ENCODE measurements at places on chromosomes 2 and 18.
A peak's percentile ranks its signal among the peaks of the same experiment; 100 is the strongest.

GRCh38 chr2:156891609-156892008, 365.9 kb upstream of the GALNT5 start:
- no peak for DNase-seq

- DNase-seq: no peak
Measured at GRCh38 chr18:11327391-11328009, 178.1 kb upstream of the PIEZO2 start.

DNA sequence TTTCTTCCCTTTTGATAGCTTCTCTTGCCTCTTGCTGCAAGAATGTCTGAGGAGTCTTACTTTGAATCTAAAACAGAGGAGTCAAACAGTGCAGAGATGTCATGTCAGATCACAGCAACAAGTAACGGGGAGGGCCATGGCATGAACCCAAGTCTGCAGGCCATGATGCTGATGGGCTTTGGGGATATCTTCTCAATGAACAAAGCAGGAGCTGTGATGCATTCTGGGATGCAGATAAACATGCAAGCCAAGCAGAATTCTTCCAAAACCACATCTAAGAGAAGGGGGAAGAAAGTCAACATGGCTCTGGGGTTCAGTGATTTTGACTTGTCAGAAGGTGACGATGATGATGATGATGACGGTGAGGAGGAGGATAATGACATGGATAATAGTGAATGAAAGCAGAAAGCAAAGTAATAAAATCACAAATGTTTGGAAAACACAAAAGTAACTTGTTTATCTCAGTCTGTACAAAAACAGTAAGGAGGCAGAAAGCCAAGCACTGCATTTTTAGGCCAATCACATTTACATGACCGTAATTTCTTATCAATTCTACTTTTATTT, 133.5 kb upstream of the CDCA7 start:
- no peak for DNase-seq

DNA sequence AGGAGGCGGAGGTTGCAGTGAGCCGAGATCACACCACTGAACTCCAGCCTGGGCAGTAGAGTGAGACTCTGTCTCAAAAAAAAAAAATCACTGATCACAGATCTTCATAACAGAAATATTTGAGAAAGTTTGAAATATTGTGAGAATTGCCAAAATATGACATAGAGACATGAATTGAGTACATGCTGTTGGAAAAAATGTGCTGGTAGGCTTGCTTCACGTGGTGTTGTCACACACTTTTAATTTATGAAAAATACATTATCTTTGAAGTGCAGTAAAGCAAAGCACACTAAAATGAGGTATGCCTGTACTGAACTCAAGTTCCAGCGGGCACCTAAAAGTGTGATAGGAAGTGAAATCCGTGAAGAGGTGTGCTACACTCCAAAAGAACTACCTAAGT, 152.6 kb downstream of the TMEFF2 start:
- no peak for DNase-seq

DNA sequence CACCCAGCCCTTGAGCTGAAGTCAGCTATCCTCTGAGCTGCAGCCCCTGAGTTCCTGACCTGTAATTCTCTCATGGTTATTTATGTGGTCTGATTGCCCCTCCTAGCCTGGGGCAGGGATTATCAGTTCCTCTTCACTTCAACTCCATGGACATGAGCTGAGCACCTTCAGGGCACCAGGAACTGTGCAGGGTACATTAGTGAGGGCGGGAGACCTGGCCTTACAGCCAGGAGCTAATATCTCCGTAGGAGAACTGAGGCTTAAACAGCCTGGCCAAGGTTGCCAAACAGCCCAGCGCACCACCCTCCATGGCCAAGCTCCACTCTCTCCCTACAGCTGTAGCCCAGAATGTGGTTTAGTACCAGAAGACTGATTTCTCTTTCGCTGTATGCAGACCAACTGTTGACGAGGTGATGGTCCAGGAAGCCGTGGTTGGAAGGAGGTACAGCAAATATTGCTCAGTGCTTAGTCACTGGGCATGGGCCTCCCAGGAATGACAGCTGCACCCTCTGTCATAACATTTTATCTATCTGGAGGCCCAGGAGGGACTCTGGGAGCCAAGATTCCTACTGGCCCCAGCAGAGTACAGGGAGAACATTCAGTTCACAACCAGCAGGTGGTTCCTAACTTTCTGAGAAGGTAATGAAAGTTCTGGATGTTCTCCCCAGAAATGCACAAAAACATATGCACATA, 228.7 kb upstream of the SIX2 start:
- peak; percentile 13 for DNase-seq

DNA sequence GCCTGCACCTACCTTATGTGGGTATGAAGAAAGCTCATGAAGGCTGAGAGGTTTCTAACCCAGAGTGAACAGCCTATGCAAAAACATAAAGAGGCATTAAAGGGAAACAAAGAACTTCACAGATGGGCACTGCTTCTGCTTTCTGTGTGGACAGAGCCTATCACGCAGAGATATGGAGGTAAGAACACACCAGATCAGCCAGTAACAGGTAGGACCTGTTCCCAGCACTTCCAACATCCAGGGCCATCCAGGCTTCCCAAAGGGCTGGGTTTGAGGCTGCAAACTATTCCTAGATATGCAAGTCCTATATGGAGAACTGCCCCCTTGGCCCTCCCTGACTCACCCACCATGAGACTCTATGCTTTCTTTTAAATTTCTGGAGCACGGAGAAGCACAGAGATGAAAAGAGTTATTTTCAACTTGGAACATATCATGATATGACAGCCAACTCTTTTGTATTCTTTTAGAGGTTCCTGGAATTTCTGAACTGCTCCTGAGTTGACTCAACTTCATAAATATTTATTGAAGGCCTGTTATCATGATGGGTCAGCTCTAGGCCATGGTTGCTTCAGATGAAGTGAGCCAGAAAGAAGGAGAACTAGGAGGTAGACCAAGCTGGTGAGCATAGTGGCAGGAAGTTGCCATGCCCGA, 77.4 kb upstream of the PPP1CB start:
- no peak for DNase-seq

- DNase-seq: no peak
Measured at GRCh38 chr18:29163596-29163995, 986.7 kb upstream of the CDH2 start.

- DNase-seq: no peak
Measured at GRCh38 chr2:27288610-27289009, 6.4 kb downstream of the TRIM54 start.

GRCh38 chr2:43100883-43101662, 125.3 kb downstream of the ZFP36L2 start:
- no peak for DNase-seq

DNA sequence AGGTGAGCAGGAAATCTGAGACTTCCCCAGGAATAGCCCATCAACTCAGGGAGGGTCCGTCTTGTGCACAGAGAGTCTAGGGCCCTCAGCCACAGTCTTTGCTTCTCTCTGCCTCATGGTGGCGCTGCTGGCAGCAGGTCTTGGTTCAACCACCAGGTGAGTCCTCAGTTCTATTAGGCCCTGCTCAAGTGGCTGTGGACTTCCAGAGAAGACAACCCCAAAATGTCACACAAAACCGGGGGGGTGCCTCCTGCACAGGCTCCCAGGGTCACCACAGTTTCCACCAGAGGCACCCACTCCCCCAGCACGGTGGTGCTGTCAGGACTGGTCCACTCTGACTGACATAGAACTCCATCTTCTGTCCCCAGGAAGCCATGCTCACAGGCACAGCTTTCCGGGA, 2.4 kb upstream of the CHRNG start:
- DNase-seq: no peak

GRCh38 chr2:166468124-166469024, 25.7 kb downstream of the SCN7A start:
- no peak for DNase-seq

GRCh38 chr2:42141687-42142546, 27.2 kb upstream of the EML4 start:
- peak; percentile 78 for DNase-seq

DNA sequence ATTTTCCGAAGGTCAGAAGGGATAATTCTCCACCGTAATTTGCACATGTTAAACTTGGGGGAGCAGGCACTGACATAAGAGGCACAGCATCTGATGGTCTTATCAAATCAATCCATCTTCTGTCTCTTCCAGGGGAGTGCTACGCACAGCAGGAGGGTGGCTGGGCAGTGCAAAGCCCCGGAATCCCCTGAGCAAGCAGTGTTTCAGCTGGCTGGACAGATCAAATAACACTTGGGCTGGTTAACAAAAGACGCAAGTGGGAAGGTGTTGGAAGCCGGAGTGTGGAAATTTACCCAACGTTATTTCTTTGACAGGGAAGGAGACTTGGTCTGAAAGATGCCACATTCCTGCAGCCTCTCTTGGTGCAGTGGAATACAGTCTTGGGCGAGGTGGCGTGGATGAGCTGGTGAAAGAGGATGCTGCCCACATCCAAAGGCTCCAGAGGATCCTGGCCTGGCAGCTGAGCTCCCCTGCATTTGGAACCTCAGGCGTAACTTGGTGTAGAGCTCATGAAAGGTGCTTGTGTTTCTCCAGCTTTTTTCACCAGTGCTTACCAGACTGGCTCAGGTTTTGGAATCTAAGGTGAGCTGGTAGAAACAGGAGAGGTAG, 103.0 kb downstream of the MAPK4 start:
- DNase-seq: no peak

DNA sequence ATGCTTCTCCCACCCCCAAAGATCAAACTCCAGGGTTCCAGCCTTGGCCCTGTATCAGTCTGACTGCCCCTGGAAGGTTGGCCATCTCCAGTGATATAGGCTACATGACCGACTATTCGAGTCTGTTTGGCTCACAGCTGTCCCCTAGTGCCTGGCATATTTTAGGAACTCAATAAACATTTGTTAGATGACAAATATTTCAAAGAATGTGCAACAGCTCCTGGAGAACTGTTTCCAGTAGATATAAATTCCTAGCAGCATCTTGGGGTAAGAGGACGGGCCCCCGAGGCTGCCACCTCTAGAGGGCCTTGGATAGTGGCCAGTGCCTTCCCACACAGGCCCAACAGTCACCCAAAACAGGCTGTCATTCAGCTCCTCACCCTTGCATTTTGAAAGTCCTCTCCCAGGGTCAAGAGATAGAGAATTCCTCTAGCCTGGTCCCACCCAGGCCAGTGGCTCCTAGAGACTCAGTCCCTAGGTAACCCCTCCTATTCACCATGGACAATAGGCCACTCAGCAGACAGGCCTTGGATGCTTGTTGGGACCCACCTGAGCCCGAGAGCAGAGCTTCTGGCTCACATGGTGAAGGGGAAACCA, 45.1 kb upstream of the ATP6V1B1 start:
- no peak for DNase-seq

- no peak for DNase-seq
Measured at GRCh38 chr2:211901226-211901846, 637.3 kb downstream of the ERBB4 start.

- DNase-seq: no peak
Measured at GRCh38 chr2:56713978-56714377, 530.2 kb downstream of the CCDC85A start.
